ENCODE measurements at places on chromosomes 2 and 18. TPM values are rescaled to one million over a fixed set of nuclear protein-coding genes. Genes with fewer than 3 reads are reported as not detected.

The PFN4 gene
- 0.52 TPM for polyA plus RNA-seq

The GPR35 gene
- 0.06 TPM for polyA plus RNA-seq

The AQP12A gene
- polyA plus RNA-seq, result not detected

The SLC39A10 gene
- polyA plus RNA-seq, result 38.5 TPM

The IL1RN gene
- polyA plus RNA-seq, result not detected
